ENCODE measurements at places on chromosomes 11 and 22.

GRCh38 chr22:46730568-46731245 lies 7.3 kb downstream of the CERK start:
- DNase-seq: no peak

GRCh38 chr22:46322711-46323110 lies 12.8 kb upstream of the TRMU start:
- DNase-seq: no peak

DNA sequence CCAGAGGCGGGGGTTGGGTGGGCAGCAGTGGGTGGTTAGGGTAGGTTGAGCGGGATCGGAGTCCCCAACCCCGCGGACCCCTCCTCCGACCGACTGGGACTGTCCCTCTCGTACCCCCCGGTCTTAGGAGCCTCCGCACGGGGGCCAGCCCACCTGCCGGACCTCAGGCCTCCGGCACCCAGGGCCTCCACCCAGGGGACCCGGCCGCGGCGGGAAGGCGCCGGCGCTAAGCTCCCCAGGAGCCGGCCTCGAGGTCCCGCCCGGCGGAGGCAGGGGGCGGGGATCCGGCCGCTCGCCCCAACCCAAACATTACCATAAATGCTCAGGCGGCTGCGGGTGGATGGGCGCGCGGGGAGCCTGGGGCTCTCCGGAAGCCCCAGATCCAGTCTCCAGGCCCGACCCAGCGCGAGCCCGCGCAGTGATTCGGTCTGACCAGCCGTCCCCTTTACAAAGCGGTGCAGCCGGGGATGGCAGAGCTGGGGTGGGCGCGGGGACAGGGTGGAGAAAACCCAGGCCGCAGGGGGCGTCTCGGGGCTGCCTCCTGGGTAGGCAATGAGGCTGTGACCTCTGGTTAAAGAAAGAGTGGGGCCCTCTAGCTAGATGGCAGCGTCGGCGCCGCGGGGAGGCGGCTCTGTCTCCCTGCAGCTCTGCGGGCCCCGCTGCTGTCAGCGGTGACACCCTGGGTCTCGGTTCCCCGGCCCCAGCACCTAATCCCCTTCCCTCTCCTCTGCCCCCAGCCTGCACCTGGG lies 4.0 kb upstream of the MCAM start:
- peak; percentile 62 for DNase-seq

GRCh38 chr22:45584121-45584570 lies 81.5 kb downstream of the FBLN1 start:
- DNase-seq: no peak

DNA sequence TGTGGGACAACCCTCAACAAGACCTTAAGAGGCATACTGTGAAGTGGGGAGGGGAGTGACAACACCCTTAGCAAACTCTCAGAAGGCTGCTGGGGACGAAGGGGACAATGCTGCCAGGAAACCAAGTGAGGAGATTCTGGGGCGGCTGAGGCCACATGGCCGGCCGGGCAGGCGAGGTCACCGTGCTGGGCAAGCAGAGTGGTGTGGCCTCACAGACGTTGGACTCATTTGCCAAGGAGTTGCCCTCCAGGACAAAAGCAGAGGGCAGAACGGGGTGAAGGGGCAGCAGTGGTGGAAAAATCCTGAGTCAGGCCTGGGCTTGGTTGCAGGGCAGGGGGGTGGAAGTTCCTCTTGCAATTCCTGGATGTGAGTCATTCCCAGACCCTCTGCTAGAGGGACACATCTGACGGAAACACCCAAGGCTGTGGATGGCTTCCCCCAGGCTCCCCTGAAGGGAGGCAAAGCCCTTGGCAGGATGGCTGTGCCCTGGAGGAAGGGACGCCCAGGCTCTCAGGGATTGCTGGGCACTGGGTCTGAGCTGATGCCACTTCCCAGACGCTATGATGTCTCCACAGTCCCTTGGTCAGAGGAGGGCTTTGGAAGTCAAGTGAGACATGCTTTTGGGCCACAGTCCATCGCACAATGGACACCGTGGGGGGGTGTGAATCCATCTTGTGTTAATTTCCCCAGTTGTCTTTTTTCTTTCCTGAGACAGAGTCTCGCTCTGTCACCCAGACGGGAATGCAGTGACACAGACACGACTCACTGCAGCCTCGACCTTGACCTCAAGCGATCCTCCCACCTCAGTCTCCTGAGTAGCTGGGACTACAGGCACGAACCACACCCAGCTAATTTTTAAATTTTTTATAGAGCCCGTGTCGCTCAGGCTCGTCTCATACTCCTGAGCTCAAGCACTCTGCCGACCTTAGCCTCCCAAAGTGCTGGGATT lies 16.2 kb upstream of the SHANK3 start:
- DNase-seq: no peak

DNA sequence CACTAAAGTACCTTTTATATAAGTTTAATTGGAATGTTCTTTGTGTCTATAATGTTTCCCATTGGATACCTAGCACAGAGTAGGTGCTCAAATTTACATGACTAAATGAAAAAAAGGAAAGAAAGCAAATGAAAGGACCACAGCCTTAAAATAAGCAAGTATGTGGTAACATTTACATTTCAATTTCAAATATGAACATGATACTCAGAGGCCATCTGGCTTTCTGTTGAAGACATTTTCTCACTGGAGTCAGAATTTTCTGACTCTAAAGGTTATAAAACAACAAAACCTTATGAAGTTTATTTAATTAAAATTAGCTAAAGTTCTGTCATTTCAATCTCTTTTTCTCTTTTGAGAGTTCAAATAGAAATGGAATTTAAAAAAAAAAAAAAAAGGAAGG lies 904 bp upstream of the ANGPTL5 start:
- no peak for DNase-seq

DNA sequence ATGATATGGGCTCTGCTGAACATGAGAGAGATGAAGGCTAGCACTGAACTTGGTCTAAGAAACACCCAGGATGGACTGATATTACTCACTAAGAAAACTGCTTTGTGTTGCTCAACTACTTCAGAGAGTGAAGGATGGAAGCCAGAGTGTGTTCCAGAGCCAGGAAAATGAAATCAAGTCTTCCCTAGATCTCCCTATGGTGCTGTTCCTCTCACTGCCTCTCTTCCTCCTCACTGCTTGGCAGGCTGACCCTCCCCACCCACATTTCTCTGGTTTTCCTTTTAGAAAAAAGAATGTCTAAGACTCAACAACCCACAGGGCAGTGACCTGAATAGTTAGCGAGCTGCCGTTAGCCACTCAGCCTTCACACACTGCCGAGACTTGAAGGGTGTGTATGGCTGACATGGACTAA lies 65.6 kb downstream of the CCDC81 start:
- no peak for DNase-seq

GRCh38 chr11:3105791-3106735 lies 48.8 kb upstream of the CARS1 start:
- DNase-seq: no peak

DNA sequence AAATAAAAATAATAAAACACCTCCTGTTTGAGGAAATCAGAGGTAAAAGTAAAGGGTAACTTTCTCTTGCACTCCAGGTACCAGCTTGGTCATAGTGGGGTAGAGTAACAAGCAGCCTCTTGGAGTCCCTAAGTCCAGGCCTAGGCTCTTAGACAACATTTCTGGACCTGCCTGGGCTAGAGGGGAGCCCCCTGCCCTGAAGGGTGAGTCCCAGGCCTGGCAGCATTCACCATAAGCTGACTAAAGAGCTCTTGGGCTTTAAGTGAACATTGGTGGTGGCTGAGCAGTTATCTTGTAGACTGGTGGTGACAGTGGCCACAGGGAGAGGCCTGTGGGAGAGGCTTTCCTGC lies 18.6 kb upstream of the OR56A3 start:
- DNase-seq: no peak

- DNase-seq: no peak
Observed at GRCh38 chr11:9047964-9048523, 43.4 kb downstream of the SCUBE2 start.

GRCh38 chr11:62548545-62549335 lies 2.1 kb upstream of the AHNAK start:
- DNase-seq: no peak

- no peak for DNase-seq
Observed at GRCh38 chr11:122937983-122938382, 43.7 kb downstream of the BSX start.

- DNase-seq: no peak
Observed at GRCh38 chr22:39635719-39636118, 65.2 kb downstream of the CACNA1I start.

DNA sequence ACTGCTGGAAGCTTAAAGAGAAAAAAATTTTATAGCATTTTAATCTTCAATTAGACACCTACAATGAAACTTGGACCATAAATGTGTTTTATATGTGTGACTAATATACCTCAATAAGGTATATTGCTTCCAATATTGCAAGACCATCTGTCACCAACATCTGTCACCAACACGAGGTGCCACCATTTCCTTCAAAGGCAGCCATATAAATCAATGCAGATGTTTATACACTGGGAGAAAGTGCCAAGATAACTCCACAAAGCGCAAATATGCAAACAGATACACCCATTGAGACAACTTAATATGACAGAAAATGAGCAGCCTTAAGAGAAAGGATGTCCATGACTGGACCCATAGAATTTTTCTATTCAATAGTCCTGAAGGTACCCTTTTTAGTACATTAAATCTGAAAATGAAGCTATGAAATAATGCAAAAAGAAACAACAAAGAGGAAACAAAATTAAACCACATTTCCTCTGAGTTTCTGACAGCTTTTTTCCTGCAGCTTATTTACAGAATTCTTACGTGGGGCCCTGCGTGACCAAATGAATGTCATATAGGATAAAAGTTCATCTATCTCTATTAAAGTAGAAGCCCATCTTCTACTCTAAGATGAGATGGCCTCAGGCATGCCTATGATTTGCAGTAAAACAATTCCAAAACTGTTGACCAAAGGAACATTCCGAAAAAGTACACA lies 12.5 kb downstream of the MPZL3 start:
- DNase-seq: no peak

DNA sequence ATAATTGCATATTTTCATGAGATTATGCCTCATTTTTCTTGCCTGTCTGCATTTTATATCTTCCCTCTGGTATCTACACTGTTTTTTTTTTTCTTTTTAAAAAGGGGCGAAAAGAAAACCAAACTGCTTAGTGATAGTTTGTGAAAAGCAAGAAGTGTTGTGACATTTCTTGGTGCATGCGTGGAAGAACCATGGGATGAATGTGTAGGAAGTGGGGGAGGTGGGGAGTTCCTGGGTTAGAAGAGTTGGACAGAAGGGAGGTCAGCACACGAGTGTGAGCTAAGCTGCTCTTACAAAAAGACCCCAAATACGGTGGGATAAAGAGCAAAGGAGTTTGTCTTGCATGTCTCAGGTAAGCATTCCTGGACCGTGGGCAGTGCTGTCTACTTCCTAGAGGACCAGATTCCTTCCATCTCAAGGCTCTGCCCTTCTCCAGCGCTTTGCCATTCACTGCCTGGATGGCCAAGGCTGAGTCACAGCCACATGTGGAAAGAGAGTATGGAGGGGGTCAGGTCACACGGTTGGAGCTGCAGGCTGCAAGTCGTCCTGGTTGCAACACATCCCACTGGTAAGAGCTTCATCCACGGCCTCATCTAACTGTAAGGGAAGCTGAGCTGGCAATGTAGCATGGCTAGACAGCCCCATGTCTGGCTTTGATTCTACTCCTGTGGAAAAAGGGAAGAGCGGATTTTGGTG lies 300.6 kb downstream of the DDX10 start:
- DNase-seq: no peak

GRCh38 chr11:5592615-5593014 lies 3.8 kb upstream of the TRIM6 start:
- DNase-seq: no peak

- no peak for DNase-seq
Observed at GRCh38 chr11:100961633-100962032, 168.0 kb downstream of the PGR start.

DNA sequence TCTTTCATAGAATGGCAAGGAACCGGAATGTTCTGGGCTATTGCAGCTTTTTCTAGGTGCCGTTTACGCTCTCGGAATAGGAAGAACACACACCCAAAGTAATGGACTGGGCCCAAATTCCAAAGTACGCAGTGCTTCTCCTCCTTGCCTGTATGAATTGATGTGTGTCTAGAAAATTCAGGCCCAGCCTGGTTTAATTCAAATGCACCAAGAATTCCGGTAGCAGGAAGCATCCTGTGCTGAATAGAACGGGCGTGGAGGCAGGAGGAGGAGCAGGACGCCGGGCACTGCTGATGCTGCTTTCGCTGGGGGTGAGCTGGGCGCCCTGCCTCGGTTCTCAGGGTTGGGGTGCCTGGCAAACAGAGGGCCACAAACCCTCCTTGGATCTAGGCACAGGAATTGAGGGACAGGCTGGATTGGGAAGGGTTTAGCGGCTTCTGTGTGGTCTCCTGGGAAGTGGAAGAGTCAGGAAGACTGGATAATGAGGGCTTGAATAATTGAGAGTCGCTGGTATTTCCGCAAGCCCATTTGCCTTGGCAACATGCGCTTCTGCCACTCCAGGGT lies 2.0 kb downstream of the PARVB start:
- DNase-seq: no peak

- DNase-seq: peak; percentile 75
Observed at GRCh38 chr11:62593434-62594044, 2.2 kb upstream of the TUT1 start.

GRCh38 chr11:102497061-102497460 lies 33.5 kb downstream of the MMP7 start:
- DNase-seq: no peak

- no peak for DNase-seq
Observed at GRCh38 chr11:118017631-118018315, 31.6 kb downstream of the IL10RA start.

GRCh38 chr22:19707347-19708290 lies 6.7 kb upstream of the SEPTIN5 start:
- no peak for DNase-seq

DNA sequence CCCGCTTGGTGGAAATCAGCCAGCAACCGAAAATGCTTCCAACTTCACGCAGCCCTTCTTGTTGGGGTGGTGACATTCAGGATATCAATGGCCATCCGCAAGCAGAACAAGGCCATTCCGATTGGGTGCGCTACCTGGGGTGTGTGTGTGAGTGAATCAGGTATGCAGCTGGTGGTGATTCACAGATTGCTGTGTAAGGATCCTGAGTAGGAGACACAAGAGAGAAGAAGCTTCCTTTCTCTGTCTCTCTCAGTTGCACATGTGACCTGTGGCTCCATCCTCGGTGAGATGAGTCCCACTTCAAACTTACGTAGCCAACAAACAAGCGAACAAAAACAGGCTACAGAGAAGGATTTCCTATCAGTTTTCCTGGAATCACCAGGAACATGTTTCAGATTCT lies 9.6 kb upstream of the TMEM184B start:
- no peak for DNase-seq

- no peak for DNase-seq
Observed at GRCh38 chr11:120273432-120273831, 33.5 kb downstream of the POU2F3 start.
